Inflammatory macrophage treated with lipopolysaccharide for 1 hour (primary cell): ENCODE measurements at places on chromosomes 6 and 20.

DNA sequence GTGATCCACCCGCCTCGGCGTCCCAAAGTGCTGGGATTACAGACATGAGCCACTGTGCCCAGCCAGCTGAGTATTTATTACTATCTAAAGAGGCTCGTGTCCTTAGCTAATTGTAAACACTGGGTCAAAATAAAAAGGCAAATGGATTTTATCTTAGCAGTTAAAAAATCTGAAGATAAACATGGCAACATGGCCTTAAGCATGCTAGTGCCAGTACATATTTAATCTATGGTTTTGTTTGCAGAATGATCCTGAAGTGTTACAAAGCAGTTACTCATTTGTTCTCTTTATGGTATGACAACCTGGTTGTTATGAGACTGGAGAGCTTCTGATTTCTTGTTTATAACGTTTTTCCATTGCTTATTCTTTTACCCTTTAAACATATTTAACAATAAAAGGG lies 3.9 kb upstream of the KIAA0408 start:
- DNase-seq, result no peak

DNA sequence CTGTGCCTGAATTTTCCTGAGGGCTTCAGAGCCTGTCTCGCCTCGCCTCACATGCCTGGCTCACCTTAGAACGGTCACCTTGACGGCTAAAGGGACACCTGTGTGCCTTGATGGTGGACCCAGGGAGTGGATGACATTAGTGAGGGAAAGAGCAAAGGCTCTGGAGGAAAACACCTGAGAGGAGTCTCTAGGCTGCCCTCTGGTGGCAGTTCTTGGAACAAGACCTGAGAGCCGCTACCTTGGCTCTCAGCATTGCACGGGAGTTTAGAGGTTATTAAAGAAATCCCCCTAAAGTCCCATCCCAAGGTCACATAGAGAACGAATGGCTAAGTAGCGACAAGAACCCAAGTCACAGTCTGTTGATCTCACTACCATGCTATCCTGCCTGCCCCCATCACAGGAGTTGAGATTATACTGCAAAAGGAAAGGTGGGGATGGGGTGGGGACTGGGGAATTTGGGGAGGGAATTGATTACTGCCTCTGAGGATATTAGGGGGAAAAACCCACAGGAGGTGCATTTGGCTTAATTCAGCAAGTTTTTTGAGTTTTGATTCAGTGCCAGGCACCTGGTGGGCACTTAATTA lies 7.9 kb upstream of the CDSN start:
- no peak for DNase-seq

DNA sequence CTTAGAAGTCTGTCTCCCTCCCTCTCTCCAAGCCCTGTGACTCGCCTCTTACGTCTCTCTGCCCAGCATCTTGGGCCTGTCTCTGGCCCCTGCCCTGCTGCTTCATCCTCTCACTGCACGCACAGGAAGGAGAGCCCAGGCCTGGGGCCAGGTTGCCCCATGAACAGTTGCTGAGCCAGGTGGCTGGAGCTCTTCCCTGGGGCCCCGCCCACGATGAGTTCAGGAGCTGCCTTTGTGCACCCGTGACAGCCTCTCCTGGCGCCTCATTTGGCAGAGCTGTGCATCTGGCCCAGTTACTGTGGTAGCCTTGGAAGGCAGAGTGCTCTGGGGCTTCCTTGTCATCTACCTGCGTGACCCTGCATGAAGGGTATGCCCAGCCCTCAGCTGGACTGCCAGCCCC lies 44.5 kb downstream of the SLC52A3 start:
- no peak for DNase-seq

GRCh38 chr6:57267586-57268293 lies 45.6 kb upstream of the RAB23 start:
- DNase-seq, result peak; percentile 48

DNA sequence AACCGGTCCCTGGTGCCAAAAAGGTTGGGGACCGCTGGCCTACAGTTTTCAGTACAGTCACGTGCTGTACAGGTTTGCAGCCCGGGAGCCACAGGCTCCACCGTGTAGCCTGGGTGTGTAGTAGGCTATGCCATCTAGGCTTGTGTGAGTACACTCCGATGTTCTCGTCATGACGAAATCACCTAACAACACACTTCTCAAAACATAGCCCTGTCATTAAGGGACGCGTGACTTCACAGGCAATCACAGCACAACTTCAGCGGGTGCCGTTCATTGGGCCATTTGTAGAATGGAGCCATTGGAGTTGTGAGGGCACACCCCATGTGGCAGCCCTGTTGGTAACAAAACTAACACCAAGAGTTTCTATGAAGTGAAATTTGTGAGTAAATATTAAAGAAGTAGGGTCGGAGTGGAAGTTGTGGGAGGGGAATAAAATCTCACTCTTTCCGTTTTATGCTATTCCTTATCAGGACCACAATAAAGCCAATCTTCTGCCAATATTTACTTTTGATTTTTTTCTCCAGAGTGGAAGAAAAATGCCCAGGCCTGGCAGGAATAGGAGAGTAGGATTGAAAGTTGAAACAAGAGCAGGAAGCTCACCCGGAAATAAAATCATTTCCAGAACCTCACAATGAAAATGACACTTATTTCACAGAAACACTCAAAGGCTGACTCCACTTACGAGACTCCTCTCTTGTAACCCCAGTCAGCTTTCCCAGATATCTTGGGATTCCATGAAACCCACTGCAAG lies 63.7 kb upstream of the PTPN1 start:
- DNase-seq, result peak; percentile 70

- no peak for DNase-seq
Measured at GRCh38 chr6:84059082-84059481, 25.5 kb downstream of the MRAP2 start.

DNA sequence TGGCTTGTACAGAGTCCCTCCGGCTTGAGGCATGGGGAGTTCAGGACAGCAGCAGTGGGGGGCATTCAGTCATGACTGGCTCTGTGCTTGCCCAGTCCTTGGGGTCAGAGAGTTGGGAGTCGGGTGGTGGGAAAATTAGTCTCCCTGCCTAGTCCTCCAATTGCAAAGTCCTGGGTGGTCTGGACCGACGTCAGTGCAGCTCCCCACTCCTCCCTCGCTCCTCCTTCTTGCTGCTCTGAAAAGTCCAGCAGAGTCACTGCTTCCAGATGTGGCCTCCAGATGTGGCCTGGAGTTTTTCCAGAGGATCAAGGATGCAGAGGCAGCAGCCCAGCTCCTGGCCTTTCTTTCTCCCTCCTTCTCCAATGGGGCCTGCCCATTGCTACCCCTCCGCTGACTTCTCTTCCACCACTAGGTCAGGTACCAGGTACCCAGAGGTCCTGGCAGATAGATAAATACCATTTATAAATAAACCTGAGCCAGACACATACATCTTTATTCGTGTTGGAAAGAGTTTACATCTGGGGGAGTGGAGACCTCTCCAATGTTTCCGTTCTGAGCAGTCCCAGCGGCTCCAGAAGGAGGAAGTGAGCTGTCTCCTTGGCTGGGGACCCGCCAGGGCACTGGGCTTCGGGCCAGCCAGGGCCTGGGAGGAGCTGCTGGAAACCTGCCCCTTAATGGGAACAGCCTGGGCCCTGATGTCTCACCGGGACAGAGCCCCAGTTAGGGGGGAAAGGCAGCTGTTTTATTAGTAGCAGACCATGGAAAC lies 49.0 kb upstream of the RNF24 start:
- DNase-seq, result peak; percentile 62

- no peak for DNase-seq
Measured at GRCh38 chr6:113394729-113395128, 462.4 kb upstream of the MARCKS start.

GRCh38 chr6:141488488-141488887 lies 644.2 kb upstream of the GJE1 start:
- peak; percentile 6 for DNase-seq

DNA sequence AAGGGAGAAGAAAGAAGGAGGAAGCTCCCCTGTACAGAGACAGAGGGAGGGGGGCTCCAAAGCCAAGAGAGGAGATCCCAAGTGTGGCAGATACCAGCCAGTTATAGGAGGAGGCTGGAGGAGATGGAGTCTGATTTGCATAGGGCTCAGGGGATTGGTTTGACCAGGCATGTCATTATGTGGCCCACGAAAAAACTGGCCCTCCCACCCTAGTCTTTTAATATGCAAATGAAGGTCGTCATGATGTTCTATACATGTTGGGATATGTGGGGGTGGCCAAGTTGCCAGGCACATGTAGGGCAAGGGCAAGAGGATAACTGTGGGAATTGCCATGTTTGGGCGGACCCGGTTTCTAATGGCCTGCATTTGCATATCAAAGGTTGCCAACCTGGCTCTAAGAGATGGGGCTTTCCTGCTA lies 17.6 kb upstream of the ZFP64 start:
- DNase-seq, result no peak

GRCh38 chr6:158825951-158826306 lies 6.8 kb upstream of the EZR start:
- DNase-seq, result no peak

- no peak for DNase-seq
Measured at GRCh38 chr20:16419138-16419715, 154.0 kb downstream of the KIF16B start.

DNA sequence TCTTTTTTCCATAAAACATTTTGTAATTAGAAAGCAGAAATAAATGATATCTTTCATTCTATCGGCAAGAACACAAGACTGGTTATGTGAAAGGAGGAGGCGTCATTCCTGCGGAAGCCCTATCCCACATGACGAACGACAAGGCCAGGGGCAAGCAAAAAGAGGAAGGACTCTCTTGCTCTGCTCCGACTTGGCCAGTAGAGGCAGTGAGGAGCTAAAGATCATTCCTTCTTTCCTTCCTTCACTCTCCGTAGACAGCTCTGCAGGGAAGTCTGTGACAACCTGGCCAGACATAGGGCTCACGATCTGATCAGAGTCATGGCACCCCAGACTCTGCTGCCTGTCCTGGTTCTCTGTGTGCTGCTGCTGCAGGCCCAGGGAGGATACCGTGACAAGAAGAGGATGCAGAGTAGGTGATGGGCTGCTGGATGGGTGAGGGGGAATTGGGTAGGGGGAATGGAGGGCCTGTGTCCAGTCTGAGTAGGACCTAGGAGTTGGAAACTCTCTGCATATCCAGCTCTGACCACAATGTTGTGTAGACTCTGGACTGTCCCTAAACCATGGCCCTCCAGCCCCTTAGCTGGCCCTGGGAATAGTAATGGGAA lies at the start of gene WFDC10A:
Gene WFDC10A, plus strand, starts transcription at position 244 of the 605 bp plus-strand sequence. Its CDS starts 75 bp downstream, at position 319.
- DNase-seq, result peak; percentile 72

- DNase-seq, result no peak
Measured at GRCh38 chr20:36183155-36183944, 28.8 kb downstream of the EPB41L1 start.

DNA sequence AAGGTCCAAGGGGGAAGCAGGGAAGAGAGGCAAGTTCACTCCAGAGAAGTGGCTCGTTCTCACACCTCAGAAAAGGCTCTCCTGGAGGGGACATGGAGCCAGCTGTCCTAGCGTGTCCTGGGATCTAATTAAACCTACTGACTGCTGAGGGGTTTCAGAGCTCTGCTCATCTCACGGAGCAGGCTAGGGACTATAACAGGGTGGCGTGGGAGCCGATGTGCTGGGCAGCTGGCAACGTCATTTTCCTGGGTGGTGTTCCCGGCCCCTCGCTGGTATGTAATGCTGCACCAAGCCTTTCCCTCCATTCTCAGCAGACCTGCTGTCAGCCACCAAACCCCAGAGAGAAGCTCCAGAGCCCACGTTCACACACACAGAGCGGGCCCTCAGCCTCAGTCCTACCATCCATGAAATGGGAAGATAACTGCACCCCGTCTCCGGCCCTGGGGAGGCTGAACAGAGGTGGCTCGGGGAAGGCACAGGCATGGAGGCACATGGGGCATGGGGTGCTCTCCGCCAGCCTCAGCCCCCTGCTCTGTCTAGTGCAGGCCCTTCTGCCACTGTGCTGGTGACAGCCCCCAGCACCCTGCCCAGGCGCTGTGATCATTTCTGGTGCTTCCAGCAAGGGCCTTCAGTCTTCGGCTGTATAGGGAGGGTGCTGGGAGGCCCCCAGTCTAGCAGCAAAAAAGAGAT lies 1.9 kb downstream of the CST7 start:
- DNase-seq, result no peak

DNA sequence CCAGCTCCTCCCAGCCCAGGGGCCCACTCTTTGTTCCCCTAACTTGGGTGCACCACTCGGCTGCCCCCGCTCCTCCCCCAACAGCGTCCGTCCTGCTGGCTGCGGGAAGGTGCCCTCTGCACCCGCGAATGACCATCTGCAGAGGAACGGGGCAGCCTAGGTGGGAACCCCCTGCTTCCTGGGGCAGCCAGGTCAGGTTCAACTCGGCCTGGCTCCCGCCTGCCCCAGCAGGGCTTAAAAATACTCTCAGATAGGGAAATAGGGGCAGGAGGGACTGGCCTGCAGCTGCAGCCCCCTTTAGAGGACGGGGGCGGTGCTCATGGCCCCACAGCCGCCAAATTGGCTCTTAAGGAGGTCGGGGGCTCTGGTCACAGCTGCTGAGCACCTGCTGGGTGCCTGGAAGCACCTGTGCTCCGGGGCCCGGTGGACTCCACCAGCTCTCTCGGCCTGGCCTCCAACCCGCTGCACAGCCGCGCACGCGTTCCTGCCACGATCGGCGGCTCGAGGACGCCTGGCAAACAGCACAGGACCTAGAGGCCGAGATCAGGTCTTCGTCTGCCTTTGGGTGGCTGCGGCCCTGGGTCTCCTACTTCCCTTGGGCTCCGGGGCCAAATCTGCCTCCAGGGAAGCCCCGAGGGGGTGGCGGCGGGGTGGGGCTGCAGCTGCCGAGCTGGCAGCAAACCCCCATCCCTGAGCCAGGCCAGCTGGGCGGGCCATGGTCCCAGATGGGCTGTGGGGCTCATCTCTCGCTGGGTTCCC lies 700 bp upstream of the LAMA5 start:
- DNase-seq, result no peak

- no peak for DNase-seq
Measured at GRCh38 chr20:54140067-54140466, 33.7 kb downstream of the CYP24A1 start.

DNA sequence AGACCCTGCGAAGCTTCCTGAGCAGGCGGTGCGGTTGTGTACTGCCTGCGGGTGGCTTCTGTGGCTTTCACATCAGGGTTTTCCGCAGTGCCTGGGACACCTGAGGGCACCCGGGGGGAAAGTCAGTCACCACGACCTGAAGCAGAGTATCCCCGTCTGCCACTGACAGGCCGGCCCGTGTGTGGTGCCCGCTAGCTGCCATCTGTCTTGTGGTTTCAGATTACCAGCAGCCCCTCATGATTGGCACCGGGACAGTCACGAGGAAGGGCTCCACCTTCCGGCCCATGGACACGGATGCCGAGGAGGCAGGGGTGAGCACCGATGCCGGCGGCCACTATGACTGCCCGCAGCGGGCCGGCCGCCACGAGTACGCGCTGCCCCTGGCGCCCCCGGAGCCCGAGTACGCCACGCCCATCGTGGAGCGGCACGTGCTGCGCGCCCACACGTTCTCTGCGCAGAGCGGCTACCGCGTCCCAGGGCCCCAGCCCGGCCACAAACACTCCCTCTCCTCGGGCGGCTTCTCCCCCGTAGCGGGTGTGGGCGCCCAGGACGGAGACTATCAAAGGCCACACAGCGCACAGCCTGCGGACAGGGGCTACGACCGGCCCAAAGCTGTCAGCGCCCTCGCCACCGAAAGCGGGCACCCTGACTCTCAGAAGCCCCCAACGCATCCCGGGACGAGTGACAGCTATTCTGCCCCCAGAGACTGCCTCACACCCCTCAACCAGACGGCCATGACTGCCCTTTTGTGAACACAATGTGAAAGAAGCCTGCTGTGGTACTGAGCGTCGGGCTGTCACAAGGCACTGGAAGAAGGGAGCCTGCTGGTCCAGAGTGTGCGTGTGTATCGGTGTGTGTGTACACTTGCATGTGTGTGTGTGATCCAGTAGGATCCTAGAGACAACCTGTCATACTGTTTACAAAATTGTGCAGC lies 54.4 kb downstream of the GOPC start:
- no peak for DNase-seq

- no peak for DNase-seq
Measured at GRCh38 chr6:101747716-101748115, 354.2 kb downstream of the GRIK2 start.
